Activated naive CD8-positive, alpha-beta T cell treated with anti-CD3 and anti-CD28 coated beads, Interleukin-2, amount 10 ng/mL, durations not matched to agents 7 days and 5 days (primary cell): ENCODE measurements at places on chromosomes 4 and X. TPM values are rescaled to one million over a fixed set of nuclear protein-coding genes. Genes with fewer than 3 reads are reported as not detected.

DNA sequence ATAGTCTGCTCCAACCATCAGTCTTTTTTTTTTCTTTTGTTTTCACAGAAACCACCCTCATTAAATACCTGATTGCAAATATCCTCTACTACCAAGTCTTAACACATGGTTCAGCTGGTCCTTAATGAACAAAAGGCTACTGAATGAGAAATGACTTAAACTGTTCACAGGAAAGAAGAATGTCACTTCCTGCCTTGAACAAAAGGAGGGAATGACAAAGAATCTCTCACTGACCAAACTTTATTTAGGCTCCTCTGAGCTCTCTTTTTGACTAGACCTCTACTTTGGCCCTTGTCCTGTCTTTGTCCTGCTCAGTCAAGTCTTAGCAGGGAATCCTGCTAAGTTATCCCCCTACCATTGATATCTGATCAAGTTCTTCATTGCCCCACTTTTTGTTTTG, 31.8 kb upstream of the GJB1 start:
- peak overlapping the region; percentile 21 for H3K4me3 ChIP-seq
- H3K4me1 ChIP-seq, result peaks cover 9% of the 10 kb centered on the region
- no peaks in the 10 kb centered on the region for H3K27me3 ChIP-seq
- peaks cover 12% of the 10 kb centered on the region for H3K36me3 ChIP-seq

DNA sequence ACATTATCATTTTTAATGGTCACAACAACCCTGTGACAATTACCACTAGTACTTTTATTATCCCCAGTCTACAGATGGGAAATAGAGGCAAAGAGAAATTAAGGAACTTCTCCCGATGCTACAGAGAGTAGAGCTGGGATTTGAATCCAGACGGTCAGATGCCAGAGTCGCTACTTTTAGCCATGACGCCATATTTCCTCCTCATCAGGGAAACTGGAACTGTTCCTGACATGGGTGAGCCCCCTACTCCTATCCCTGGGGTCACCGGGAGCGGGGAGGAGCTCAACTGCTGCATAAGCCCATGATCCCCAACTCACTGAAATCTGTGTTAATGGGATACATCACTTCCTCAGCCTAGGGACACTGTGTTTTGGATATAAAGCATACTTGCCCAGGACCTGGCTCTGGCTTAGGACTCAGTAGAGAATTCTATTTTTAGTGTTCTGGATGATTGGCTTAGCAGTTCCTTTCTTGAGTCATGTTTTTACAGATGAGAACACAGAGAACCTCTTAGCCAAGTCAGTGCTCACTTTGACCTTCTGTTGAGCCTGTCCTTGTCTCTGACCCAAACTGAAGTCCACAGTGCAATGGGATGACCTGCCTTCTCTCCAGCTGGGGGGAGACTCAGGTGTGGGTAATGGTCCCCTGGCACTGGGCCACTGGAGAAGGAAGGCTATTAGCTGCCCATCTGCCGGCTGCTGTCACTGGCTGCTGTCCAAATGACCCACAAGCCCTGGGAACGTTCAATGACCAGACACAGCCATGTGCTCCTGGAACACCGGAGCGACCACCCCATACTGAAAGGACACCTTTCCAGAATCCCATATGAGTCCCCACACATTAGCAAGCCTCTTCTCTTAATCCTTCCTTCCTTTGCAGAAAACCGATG, 90.8 kb upstream of the SHISA3 start:
- no peak for DNase-seq
- H3K27ac ChIP-seq, result no peak overlapping the region
- no peaks in the 10 kb centered on the region for H3K36me3 ChIP-seq
- no peak overlapping the region for H3K4me3 ChIP-seq

GRCh38 chr4:55020131-55020530, 105.3 kb downstream of the KDR start:
- H3K4me3 ChIP-seq, result no peak overlapping the region
- no peaks in the 10 kb centered on the region for H3K36me3 ChIP-seq
- H3K27me3 ChIP-seq, result peaks cover 8% of the 10 kb centered on the region

- H3K4me1 ChIP-seq, result peaks cover 15% of the 10 kb centered on the region
- H3K27me3 ChIP-seq, result peaks cover 4% of the 10 kb centered on the region
- no peak overlapping the region for H3K4me3 ChIP-seq
- no peak for DNase-seq
These were observed 23.8 kb downstream of the DDIT4L start for GRCh38 chr4:100166297-100167039.

DNA sequence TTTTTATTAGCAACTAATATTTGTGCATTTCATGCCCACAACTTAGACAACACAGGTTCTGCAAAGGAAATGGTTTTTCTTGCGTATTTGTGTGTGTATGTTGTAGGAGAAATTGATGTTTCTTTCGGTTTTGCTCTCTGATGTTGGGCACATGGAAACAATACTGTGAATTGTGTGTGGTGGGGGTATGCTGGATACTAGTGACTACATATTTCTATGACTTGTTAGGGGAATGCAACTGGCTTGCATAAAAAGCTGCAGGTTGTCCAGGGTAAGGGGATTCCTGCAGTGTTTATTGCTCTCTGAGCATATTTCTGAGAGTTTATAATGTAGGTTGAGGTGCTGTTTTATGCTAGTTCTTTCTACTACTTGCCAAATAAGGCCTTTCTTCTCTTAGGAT, 11.6 kb downstream of the DLG3 start:
- peaks cover 36% of the 10 kb centered on the region for H3K4me1 ChIP-seq
- peak overlapping the region; percentile 92 for H3K27ac ChIP-seq
- no peaks in the 10 kb centered on the region for H3K27me3 ChIP-seq
- H3K4me3 ChIP-seq, result peak overlapping the region; percentile 90

DNA sequence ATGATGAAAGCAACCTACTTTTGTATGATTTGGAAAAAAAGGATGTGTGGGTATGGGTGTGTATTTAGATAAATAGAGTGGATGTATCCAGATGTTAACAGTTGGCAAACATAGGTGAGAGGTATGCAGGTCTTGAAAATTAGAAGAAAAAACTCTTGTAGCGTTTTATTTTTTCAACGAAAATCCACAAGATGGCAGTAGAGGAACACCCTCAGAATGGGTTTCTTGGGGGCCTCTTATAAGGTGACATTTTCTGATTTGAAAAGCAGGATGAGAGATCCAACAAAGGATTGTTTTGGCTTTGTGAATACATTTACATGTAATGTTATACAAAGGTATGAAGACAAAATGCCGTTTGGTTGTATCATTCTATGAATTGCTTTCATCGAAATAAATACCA, 68.3 kb downstream of the FMR1NB start:
- H3K27me3 ChIP-seq, result peaks cover 2% of the 10 kb centered on the region
- no peak for DNase-seq
- H3K4me1 ChIP-seq, result no peaks in the 10 kb centered on the region
- H3K36me3 ChIP-seq, result no peaks in the 10 kb centered on the region
- no peak overlapping the region for H3K27ac ChIP-seq

DNA sequence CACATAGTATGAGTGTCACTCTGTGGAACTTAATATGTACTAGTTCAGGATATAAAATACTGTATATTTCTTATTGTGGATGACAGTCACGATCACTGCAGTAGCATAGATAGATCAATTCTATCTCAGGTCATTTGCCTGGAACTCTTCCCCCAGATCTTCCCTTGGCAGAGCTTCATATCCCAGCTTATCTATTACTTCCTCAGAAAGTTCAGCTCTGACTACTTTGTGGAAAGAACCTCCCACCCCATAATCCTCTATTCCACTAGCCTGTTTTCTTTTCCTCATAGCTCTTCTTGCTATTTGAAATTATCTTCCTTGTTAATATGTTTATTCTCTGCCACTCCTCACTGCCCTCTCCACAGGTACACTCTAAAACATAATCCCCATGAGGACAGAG, 10.9 kb downstream of the FAM241A start:
- H3K36me3 ChIP-seq, result peaks cover 34% of the 10 kb centered on the region
- no peak overlapping the region for H3K27ac ChIP-seq
- DNase-seq, result no peak
- no peaks in the 10 kb centered on the region for H3K27me3 ChIP-seq
- H3K4me1 ChIP-seq, result peaks cover 19% of the 10 kb centered on the region

GRCh38 chrX:72180539-72180938, 1.0 kb upstream of the PIN4 start:
- H3K27ac ChIP-seq, result no peak overlapping the region
- H3K27me3 ChIP-seq, result no peaks in the 10 kb centered on the region
- H3K36me3 ChIP-seq, result peaks cover 4% of the 10 kb centered on the region
- H3K4me1 ChIP-seq, result peaks cover 9% of the 10 kb centered on the region
- DNase-seq, result no peak

GRCh38 chr4:151468715-151469696, 60.0 kb downstream of the FHIP1A start:
- no peaks in the 10 kb centered on the region for H3K4me1 ChIP-seq
- H3K27ac ChIP-seq, result no peak overlapping the region
- H3K4me3 ChIP-seq, result no peak overlapping the region
- no peak for DNase-seq
- H3K27me3 ChIP-seq, result peaks cover 15% of the 10 kb centered on the region
- H3K36me3 ChIP-seq, result no peaks in the 10 kb centered on the region

- H3K4me1 ChIP-seq, result peaks cover 43% of the 10 kb centered on the region
- no peaks in the 10 kb centered on the region for H3K27me3 ChIP-seq
- H3K27ac ChIP-seq, result peak overlapping the region; percentile 76
These were observed 25.5 kb downstream of the MOB1B start for GRCh38 chr4:70927502-70928137.

Gene CHRDL1
- not detected for total RNA-seq

Gene MAGEC1
- total RNA-seq, result not detected

Gene CACNA1F
- 2.2 TPM for total RNA-seq

Gene RGN
- total RNA-seq, result not detected

Gene NXF2
- not detected for total RNA-seq

Gene EMCN
- total RNA-seq, result not detected

Gene FAM184B
- total RNA-seq, result not detected
